ENCODE measurements at places on chromosomes 5 and 9. TPM values are rescaled to one million over a fixed set of nuclear protein-coding genes. Genes with fewer than 3 reads are reported as not detected.

- no peak for DNase-seq
These were observed 214.3 kb downstream of the AGTPBP1 start for GRCh38 chr9:85527331-85528020.

GRCh38 chr9:130364619-130365322, 80.0 kb upstream of the ASS1 start:
- DNase-seq: no peak

DNA sequence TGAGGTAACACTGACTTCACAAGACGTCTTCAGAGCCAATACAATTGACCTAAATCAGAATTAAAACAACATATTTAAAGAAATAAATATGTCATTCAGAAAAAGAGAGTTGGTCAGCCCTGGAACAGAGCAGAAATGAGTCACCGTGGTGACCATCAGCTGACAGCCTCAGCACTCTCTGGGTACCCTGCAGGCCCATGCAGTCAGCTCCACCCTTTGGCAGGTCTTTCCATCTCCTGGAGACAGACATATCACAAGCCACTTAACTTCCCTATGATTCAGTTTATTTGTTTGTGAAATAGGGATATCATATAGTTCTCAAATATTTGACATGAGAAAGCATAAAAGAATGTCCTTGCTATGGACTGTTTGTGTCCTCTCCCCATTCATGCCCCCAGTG, 151.6 kb upstream of the MEF2C start:
- no peak for DNase-seq

- no peak for DNase-seq
These were observed 50.7 kb downstream of the ARRDC3 start for GRCh38 chr5:91332267-91333045.

GRCh38 chr5:67267512-67268216, 71.1 kb upstream of the CD180 start:
- no peak for DNase-seq

GRCh38 chr5:101112645-101113044, 209.6 kb upstream of the ST8SIA4 start:
- no peak for DNase-seq

GRCh38 chr9:36146651-36147050, 10.1 kb downstream of the GLIPR2 start:
- DNase-seq: no peak

GRCh38 chr5:54520438-54520846, 2.9 kb downstream of the SNX18 start:
- no peak for DNase-seq

- no peak for DNase-seq
These were observed 333.8 kb downstream of the DMRT2 start for GRCh38 chr9:1383899-1384455.

- peak; percentile 17 for DNase-seq
These were observed 509.8 kb upstream of the TLE4 start for GRCh38 chr9:79061752-79062616.

DNA sequence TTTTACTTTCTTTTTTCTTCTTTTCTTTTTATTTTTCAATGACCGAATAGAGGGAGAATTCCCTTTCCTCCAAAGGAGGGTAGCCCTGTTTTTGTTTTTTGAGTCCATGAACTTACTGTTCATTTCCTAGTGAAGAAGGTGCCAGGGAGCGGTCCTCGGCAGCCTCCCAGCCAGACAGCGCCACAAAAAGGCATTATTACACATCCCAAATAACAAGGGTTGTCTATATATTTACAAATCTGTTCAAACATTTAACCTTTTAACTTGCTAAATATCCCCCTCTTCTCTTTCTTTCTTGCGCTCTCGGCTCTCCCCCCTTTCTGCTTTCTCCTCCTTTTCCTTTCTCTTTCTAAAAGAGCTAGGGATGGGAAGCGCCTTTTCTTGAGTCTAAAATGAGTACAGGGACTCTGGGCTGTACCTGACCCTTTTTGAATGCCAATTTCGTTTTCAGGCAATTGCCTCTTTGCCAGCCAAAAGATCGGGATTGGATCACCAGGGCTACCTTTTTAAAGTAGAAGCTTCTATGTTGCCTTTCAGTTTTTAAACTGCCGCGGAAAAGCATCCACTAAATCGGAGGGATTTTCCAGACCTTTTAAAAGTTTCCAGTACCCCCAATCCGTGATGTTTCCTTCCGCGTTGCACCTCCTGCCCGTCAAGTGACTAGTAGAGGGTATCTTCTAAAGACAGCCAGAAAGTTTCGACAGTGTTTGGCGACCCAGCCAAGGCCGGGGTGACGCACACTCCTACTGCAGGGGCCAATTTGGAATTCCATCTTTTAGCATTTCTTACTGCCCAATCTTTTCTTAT, 125.6 kb downstream of the TMEM161B start:
- DNase-seq: no peak

GRCh38 chr5:2660315-2660714, 91.2 kb downstream of the IRX2 start:
- DNase-seq: no peak

GRCh38 chr5:111848476-111848875, 91.5 kb upstream of the NREP start:
- no peak for DNase-seq

GRCh38 chr5:149810856-149811255, 80.7 kb downstream of the PPARGC1B start:
- no peak for DNase-seq

GRCh38 chr9:127333221-127334064, 63.5 kb upstream of the SLC2A8 start:
- DNase-seq: no peak

DNA sequence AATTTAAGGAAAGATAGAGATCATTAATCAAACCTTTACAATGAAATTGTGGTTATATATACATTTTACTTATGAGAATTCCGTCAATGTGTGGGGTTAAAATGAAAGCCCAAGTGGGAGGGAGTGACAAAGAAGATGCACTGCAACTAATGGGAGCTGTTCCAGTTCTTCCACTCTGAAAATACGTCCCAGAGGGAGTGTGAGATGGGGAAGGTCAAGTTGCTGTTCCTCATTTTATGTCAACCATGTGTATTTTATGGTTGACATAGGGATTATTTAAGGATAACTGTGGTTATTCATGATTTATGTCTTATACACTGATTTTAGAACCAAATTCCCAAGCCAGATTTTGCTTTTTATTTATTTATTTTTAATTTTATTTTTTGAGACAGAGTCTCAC, 14.2 kb upstream of the RGS3 start:
- no peak for DNase-seq

- peak; percentile 21 for DNase-seq
These were observed 56.3 kb upstream of the KCNN2 start for GRCh38 chr5:114305402-114306207.

GRCh38 chr5:145203193-145203592, 631.9 kb downstream of the PRELID2 start:
- DNase-seq: no peak

UQCRQ gene
- polyA plus RNA-seq: 253 TPM

RANBP17 gene
- polyA plus RNA-seq: 8.8 TPM

SLC46A2 gene
- polyA plus RNA-seq: 0.43 TPM

UGT3A2 gene
- polyA plus RNA-seq: 16.8 TPM

CEP72 gene
- polyA plus RNA-seq: 8.6 TPM

RNF183 gene
- 7.0 TPM for polyA plus RNA-seq

RORB gene
- polyA plus RNA-seq: 0.17 TPM

IL5 gene
- not detected for polyA plus RNA-seq

OLFM1 gene
- polyA plus RNA-seq: 4.7 TPM

NUP155 gene
- polyA plus RNA-seq: 26.3 TPM

ENTPD8 gene
- polyA plus RNA-seq: 0.86 TPM

WHRN gene
- 13.6 TPM for polyA plus RNA-seq
